HepG2 (cell line): ENCODE measurements at places on chromosomes 16 and 17. TPM values are rescaled to one million over a fixed set of nuclear protein-coding genes. Genes with fewer than 3 reads are reported as not detected.

DNA sequence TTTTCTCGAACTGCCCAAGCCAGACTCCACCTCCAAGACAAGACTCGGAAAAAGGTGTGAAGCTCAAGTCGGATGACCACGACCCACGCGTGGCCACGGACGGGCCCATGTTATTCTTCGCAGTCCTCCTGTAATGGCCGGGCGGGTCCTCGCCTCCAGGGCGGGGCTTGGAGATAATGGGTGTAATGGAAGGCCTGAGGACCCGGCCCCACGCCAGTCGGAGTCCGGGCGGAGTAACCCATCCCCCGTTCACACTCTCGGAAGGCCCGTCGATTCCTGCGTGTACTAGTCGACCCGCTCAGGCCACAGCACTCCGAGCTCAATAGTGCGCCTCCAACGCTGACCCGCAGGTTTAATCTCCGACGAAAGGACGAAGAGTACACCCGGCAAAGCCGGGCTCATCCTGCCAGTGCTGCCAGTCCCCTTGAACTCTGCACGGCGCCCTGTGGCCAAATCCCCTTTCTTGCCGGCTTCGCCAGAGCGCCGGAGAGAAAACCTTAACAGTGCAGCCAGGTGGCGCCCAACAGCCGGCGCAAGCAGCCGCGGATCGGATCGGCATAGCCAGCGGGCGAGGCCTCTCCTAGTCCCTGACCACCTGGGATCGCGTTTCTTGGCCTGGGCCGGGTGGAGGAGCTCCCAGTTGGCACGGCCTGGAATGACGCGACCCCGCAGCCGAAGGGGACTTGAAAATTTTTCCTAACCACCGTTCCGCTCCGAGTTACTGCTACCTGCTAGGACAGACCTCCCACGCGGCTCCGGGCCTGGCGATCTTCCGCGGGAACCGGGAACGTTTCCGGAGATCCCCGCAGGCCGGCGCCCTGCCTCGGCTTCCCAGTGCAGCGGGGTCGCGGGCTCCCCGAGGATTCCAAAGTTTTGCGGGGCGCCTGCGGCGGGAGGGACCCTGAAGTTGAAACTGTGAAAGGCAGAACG, 762.0 kb downstream of the KCNJ18 start:
- no peak overlapping the region for H3K27ac ChIP-seq
- H3K27me3 ChIP-seq: no peaks in the 10 kb centered on the region; the same call in 1 of the 2 replicates
- H3K36me3 ChIP-seq: no peaks in the 10 kb centered on the region
- DNase-seq: no peak

GRCh38 chr16:354291-354881, 1.9 kb upstream of the AXIN1 start:
- peak overlapping the region; percentile 78 for H3K4me3 ChIP-seq
- no peak for DNase-seq
- peaks cover 72% of the 10 kb centered on the region for H3K4me1 ChIP-seq
- peaks cover 1% of the 10 kb centered on the region; the same call in 1 of the 2 replicates for H3K36me3 ChIP-seq

- no peaks in the 10 kb centered on the region for H3K36me3 ChIP-seq
- H3K4me3 ChIP-seq: no peak overlapping the region
- peaks cover 60% of the 10 kb centered on the region for H3K27me3 ChIP-seq
- H3K27ac ChIP-seq: no peak overlapping the region
- no peak for DNase-seq
- no peaks in the 10 kb centered on the region for H3K4me1 ChIP-seq
These were observed 247.0 kb downstream of the GSG1L start for GRCh38 chr16:27816561-27816960.

DNA sequence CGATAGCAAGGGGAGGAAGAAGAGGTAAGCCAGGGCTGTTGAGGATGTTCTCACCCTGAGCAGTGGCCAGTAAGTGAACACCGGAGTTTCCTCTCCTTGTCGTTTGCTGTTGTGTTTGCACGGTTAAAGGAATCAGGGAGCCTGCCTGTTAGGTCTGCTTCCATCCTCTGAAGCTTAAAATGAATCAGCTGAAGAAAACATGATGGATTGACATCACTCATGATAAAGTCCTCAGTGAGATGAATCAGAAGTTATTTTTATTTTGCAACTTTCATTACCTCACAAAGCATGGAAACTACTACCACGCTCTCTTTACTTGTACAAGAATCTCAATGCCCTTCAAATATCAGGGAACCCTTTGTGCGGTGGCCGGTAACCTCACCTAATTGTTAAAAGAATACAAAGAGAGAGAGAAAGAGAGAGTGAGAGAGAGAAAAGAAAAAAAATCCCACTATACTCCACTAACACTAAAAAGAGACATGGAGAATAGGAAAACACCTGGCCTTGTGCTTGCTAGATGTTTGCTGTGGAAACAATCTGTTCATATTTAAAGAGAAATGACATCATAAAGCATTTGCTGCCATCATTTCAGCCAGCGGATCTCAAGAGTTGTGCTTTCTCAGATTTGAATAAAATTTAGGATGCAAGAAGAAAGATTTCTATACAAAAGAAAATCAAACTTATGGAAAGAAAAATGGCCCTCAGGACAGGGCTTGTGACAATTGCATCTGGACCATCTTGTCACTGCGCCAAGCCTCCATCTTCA, 441.6 kb upstream of the SALL1 start:
- no peaks in the 10 kb centered on the region for H3K36me3 ChIP-seq
- H3K4me3 ChIP-seq: no peak overlapping the region
- H3K4me1 ChIP-seq: peaks cover 9% of the 10 kb centered on the region; the same call in 1 of the 2 replicates
- no peak overlapping the region for H3K27ac ChIP-seq
- DNase-seq: no peak

- H3K27me3 ChIP-seq: 0 out of 3 replicates have a peak, but pooled peaks cover 3% of the 10 kb centered on the region
- no peak overlapping the region for H3K4me3 ChIP-seq
- no peak for DNase-seq
These were observed 180.0 kb downstream of the TOX3 start for GRCh38 chr16:52366983-52367382.

DNA sequence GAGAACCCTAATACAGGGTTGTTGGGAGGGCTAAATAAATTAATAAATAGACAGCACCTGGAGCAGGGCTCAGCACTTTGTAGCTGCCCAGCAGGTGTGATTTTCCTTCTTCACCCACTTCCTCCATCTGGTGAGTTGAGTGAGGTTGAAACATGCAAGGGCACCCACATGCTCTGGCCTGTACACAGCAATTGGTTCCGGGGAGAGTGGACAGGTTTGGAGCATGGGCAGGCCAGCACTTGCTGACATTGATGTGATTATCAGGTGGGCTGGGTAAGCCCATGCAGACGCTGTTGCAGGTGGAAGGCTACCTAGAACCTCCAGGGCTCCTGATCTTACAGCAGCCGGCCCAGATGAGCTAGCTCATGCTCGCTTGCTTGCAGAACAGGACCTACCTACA, 1.3 kb upstream of the MRTFB start:
- peak overlapping the region; percentile 93 for H3K4me3 ChIP-seq
- peaks cover 43% of the 10 kb centered on the region for H3K4me1 ChIP-seq

GRCh38 chr17:6323626-6324356, 111.1 kb downstream of the AIPL1 start:
- H3K4me1 ChIP-seq: no peaks in the 10 kb centered on the region
- no peak for DNase-seq
- H3K27me3 ChIP-seq: no peaks in the 10 kb centered on the region
- H3K36me3 ChIP-seq: no peaks in the 10 kb centered on the region

DNA sequence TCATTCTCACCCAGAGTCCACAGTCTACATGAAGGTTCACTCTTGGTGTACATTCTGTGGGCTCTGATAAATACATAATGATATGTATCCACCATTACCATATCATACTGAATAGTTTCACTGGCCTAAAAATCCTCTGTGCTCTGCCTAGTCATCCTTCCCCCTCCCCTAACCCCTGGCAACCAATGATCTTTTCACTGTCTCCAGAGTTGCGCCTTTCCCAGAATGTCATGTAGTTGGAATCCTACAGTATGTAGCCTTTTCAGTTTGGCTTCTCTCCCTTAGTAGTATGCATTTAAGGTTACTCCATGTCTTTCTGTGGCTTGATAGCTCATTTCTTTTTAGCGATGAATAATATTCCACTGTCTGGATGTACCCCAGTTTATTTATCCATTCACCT, 101.3 kb downstream of the NOG start:
- peaks cover 40% of the 10 kb centered on the region for H3K27me3 ChIP-seq
- H3K36me3 ChIP-seq: no peaks in the 10 kb centered on the region
- no peak overlapping the region for H3K4me3 ChIP-seq
- no peak for DNase-seq

DNA sequence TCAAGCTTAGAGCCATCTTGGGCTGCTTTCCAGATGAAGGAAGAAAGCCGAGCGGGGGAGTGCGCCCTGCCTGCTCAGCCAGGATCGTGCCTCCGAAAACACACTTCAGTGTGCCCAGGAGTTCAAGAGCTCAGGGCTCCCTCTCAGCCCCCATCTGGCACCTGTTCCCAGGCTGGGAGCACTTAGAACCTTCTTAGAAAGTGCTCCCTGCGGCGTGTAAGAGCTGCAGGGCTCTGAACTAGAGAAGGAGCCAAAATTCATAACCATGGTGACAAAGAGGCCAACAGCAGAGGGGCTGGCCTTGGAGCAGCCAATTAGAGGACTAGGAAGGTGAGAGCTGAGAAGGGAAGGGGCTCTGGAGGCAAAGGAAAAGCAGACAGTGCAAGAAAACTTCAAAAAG, 59.0 kb upstream of the TNRC6C start:
- no peak overlapping the region for H3K27ac ChIP-seq
- H3K27me3 ChIP-seq: peaks cover 4% of the 10 kb centered on the region; the same call in 1 of the 2 replicates
- no peaks in the 10 kb centered on the region for H3K36me3 ChIP-seq

GRCh38 chr17:55783684-55784245, 32.9 kb downstream of the PCTP start:
- H3K27me3 ChIP-seq: no peaks in the 10 kb centered on the region
- no peak overlapping the region for H3K27ac ChIP-seq
- no peak overlapping the region for H3K4me3 ChIP-seq
- no peaks in the 10 kb centered on the region for H3K36me3 ChIP-seq

- H3K36me3 ChIP-seq: no peaks in the 10 kb centered on the region
- H3K27ac ChIP-seq: no peak overlapping the region
- H3K27me3 ChIP-seq: no peaks in the 10 kb centered on the region
- DNase-seq: no peak
- H3K4me3 ChIP-seq: no peak overlapping the region
These were observed 756.4 kb downstream of the CDH11 start for GRCh38 chr16:64365448-64365931.

DNA sequence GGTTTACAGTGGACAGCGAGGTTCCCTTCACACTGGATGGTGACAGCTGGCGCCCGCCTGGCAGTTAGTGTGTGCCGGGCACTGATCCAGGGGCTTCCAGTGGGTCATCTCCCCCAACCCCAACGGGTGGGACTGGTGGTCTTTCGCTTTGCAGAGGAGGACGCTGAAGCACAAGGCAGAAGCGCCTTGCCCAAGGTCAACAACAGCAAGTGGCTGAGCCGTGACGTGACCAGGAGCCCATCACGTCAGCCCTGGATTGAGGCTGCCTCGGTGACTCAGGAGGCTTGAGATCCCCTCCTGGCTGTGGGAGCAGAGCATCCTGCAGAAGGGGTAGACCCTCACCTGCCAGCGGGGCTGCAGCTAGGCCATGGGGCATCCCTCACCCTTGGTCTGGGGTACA, 215.3 kb downstream of the RBFOX3 start:
- no peaks in the 10 kb centered on the region for H3K36me3 ChIP-seq
- no peaks in the 10 kb centered on the region for H3K4me1 ChIP-seq
- H3K27me3 ChIP-seq: peaks cover 96% of the 10 kb centered on the region
- no peak overlapping the region for H3K27ac ChIP-seq
- no peak for DNase-seq

GRCh38 chr17:36463916-36464764, 22.3 kb upstream of the ZNHIT3 start:
- H3K4me3 ChIP-seq: no peak overlapping the region
- no peaks in the 10 kb centered on the region for H3K36me3 ChIP-seq
- H3K4me1 ChIP-seq: no peaks in the 10 kb centered on the region
- peaks cover 26% of the 10 kb centered on the region; the same call in 2 of the 3 replicates for H3K27me3 ChIP-seq

GRCh38 chr16:19410435-19411171, 7.1 kb upstream of the TMC5 start:
- no peaks in the 10 kb centered on the region for H3K4me1 ChIP-seq
- peaks cover 29% of the 10 kb centered on the region for H3K27me3 ChIP-seq
- DNase-seq: no peak
- no peak overlapping the region for H3K27ac ChIP-seq
- no peak overlapping the region for H3K4me3 ChIP-seq
- no peaks in the 10 kb centered on the region for H3K36me3 ChIP-seq

DNA sequence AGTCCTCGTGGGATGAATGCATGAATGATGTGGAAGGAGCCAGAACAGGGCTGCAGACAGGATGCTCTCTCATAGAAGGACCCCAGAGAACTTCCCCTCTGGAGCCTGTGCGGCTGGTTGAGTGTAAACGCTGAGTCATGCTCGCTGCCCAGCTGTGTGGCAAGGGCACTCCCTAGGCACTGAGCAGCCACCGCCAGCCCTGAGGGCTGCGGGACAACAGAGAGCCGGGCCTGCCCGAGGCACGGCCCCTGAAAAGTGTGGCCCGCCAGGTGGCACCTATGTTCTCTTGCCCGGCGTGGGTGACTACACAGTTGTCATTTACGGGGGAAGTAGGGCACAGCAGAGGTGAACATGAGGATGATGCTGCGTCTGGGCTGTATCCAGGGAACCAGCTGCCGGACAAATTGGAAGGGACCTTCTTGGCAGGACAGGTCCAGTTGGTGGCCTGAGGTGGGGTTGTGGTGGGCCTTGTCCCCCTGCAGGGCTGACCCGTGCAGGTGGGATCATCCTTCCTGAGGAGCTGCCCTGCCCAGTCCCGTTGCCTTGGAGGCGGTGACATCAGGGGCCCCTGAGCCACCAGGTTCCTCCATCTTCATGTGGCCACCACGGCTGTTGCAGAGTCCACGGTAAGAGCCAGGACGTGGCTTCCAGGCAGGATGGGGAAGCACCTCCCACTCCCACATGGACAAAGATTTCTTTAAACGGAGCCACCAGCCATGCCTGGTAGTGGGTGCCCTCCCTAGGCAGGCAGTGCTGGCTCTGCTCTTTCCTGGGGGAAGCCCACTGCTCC, 94.8 kb upstream of the CBX4 start:
- no peak overlapping the region for H3K4me3 ChIP-seq
- H3K4me1 ChIP-seq: peaks cover 82% of the 10 kb centered on the region
- no peak overlapping the region for H3K27ac ChIP-seq
- H3K36me3 ChIP-seq: no peaks in the 10 kb centered on the region
- no peaks in the 10 kb centered on the region for H3K27me3 ChIP-seq
- DNase-seq: no peak

DNA sequence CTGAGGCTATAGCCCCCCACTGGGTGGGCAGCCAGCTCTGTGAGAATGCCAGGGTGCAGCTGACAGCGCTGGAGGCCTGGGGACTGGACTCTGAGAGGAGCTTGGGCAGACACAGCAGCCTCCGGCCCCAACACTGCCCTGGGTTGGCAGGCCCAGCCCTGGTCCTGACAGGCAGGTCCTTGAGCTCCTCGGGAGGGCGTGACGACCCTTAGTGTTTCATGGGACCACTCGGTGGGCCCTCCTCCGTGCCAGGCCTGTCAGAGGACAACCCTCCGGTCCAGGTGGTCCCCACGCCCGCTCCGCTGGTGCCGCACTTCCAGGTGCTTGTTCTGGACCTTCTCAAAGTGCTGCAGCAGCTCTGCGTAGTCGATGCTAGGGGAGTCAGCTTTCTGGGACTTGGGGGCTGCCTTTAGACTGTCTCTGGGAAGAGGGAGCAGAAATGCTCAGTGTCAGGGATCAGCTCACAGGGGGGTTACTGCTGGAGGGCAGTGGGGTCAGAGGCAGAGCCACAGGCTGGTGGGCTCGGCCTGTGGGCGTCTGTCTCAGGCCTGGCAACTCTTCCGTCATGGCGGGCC, 1.9 kb upstream of the MTSS2 start:
- H3K27me3 ChIP-seq: no peaks in the 10 kb centered on the region; the same call in 2 of the 3 replicates
- H3K4me1 ChIP-seq: peaks cover 80% of the 10 kb centered on the region
- H3K27ac ChIP-seq: peak overlapping the region; percentile 9
- DNase-seq: no peak
- peaks cover 5% of the 10 kb centered on the region; the same call in 1 of the 3 replicates for H3K36me3 ChIP-seq

The SSTR5 gene
- 0.14 and 0.49 TPM in 2 replicates for total RNA-seq

The USP43 gene
- 1.3 and 2.2 TPM in 2 replicates for total RNA-seq

The HOXB2 gene
- not detected in 2 replicates for total RNA-seq

The MLLT6 gene
- 27.6 and 50.7 TPM in 2 replicates for total RNA-seq
